Lower lobe of right lung (tissue), 2 donors: ENCODE measurements at places on chromosomes 5 and 9.

GRCh38 chr5:132895719-132896305 lies 22.3 kb downstream of the LEAP2 start:
- no peak for DNase-seq

DNA sequence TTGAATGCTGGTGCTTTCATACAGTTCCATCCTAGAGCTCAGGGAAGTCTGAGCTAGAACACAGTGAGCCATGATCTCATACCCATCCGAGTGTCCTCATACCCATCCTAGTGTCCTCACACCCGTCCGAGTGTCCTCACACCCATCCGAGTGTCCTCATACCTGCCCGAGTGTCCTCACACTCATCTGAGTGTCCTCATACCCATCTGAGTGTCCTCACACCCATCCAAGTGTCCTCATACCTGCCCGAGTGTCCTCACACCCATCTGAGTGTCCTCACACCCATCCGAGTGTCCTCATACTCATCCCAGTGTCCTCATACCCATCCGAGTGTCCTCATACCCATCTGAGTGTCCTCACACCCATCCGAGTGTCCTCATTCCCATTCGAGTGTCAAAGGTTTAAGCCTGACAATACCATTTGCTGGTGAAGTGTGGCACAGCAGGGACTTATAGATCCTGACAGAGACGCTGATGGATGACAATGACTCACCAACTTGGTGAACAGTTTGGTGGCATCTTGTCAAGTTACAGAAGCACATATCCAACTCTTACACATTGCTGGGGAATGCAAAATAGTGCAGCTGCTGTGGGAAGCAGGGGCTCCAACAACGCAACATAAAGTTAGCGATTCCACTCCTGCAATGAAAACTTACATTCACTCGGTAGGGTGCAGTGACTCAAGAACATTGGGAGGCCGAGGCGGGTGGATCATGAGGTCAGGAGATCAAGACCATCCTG lies 77.0 kb upstream of the COL5A1 start:
- no peak for DNase-seq

DNA sequence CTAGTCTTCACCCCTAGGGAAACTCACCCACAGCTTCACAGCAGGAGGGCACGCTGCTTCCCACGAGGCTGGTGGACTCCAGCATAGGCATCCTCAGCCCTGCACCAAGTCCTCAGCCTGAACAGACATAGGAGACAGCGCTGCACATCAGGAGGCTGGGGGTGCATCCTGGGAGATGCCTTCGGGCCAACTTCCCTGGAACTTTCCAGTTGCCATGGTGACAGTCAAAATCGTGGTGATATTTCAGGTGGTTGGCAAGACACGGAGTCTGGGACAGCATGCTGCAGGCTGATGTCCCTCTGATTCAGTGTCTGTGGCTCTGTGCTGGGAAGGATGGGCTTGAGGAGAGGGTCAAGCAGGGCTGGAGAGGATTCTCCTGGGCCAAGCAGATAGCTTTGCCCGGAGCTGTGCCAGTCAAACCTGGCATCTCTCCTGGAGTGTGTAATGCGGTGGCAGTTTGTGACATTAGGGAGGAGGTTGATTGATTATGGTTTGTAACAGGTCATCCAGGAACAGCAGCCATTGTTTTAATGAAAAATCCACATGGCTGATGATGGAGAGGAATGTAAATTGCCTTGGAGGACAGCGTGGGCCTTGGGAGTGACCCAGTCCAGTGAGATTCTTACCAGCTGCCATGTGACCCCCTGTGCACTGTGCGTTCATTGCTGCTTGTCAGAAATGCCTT lies 35.6 kb upstream of the SEMA4D start:
- DNase-seq = no peak

DNA sequence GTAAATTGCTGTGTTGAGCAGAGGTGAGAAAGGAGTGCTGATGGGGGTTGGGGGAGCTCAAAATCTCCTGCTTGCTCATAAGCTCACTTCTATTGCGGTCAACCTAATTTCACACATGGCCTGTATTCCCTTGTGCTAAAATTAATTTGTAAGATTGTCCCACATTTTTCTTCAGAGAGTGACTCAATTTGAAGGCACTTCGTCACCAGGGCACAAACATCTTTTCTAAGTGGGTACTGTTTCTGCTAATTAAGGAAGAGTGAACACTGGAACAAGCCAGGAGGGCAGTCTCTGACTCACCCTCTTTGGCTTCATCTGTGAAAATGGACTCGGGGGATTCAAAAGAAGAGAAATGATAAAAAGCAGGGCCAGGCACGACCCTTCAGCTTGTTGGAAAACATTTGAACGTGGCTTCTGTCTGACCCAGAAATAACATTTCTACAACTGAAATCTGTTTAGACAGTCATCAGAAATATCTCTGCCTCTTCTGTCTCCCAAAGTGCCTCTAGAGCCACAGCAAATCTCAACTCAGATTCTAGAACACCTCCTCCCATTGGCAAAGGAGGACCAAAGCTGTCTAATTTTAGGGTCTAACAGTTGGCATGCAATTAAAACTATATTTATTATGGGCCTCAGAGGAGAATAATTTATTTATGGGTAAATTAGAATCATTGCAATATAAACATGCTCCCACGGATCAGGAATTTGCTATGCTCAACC lies 49.8 kb downstream of the FEM1C start:
- no peak for DNase-seq

DNA sequence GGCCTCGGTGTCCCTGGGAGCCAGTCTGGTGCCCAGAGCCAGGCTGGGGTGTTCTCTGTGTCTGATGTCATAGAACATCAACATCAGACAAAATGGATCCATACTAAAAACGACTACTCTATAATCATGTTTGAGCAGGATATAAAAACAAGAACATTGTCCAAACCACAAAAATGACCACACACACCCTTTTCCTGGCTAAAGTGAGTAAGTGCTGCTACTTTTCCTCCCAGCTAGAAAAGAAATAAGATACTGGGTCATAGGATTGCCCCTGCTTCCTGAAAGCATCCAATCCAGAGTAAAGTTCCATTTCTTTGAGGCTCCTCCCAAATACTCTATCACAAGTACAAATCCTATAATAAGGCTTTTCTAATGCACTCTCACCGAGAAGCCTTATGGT lies 19.7 kb upstream of the TRAF1 start:
- DNase-seq = no peak
